RPMI8226 (cell line): ENCODE measurements at places on chromosomes 1 and 21.

GRCh38 chr1:34292472-34292871, 115.8 kb downstream of the C1orf94 start:
- DNase-seq: no peak

DNA sequence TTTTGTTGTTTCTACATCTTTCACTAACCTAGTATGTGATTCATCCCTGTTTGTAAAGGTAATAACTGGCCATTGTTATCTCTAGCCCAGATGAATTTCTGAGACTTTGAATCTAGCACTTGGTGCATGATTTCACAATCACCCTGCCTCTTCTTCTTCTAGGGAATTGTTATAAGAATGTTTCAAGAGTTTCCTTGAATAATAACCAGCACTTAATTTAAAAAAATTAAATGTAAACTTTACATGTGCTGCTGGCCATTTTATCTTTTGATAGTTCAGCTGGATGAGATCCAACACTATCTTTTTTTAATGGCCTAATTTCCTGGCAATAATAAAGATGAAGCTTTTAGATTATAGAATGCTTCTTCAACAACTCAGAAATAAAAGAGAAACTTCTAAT, 31.8 kb downstream of the UBE2U start:
- DNase-seq: no peak

DNA sequence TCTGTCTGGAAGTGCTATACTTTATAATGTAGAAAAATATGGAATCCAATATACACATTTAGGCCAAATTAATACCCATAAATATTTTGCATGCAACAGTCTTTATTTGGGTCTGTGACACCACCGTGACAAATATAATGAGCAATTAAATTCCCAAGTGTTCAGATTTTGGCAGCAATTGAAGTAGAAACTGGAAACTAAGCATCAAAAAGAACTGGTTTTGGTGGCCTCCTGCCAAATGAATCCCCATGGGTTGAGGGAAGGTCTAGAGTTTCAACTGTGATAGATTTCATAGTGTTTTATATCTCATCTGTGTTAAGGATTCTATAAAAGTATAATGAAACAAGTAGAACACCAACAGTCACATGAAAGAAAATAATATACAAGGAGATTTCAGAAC, 88.4 kb downstream of the DPYD start:
- DNase-seq: peak; percentile 39

DNA sequence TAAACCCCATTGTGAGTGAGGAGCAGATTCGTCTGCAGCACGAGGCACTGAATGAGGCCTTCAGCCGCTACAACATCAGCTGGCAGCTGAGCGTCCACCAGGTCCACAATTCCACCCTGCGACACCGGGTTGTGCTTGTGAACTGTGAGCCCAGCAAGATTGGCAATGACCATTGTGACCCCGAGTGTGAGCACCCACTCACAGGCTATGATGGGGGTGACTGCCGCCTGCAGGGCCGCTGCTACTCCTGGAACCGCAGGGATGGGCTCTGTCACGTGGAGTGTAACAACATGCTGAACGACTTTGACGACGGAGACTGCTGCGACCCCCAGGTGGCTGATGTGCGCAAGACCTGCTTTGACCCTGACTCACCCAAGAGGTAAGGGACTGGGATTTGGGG, 132.2 kb downstream of the PAPPA2 start:
- no peak for DNase-seq

DNA sequence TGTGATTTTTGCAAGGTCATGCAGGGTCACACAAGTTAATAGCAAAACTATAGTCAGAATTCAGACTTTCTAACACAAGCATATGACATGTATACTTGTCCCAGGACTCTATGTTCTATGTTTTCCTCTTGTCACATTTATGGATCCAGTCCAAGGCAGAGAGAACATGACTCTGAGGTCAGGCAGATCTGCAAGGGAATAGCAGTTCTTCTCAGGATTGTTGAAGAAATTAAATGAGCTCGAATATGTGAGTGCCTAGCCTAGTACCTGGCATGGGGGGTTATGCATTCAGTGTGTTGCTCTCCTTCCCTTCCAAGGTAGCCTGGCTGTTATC, 9.5 kb upstream of the RPTN start:
- DNase-seq: no peak

DNA sequence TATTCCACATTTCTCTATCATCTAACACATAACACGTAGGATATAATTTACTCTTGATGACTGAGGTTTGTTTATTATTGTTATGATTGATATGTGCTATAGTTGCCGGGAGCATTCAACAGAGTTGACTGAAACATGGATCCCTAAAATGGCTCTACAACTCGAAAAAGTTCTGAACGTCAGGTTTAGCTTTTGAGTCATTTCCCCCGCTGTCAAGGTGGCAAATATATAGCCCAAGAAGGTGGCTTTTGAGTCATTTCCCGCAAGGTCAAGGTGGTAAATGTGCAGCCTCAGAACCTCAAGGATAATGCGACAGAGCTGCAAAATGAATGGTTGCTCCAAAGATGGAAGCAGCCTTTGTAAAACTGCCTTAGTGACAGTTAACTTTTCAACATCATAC, 104.0 kb downstream of the NIBAN1 start:
- no peak for DNase-seq
